T-cell (primary cell): ENCODE measurements at places on chromosomes 7 and 10.

- no peak for DNase-seq
Observed at GRCh38 chr7:155830961-155831806, 18.9 kb upstream of the SHH start.

DNA sequence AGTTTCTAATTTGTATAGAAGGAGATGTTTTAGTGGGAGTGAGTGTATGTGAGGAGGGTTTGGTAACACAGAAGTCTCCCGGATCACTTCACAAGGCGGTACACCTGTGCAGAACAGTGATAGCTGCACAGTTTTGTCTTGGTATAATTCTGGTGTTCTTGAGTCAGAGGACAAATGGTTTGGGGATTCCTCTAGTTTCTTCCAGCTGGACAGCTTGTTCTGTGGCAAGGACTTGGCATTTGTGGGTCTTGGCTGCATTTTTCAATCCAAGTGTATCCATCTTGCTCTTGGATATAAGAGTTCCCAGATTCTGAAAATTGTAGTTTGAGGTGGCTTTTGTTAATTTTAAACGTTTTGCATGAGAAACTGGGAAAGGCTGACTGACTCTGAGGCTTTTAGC lies 135.7 kb downstream of the AHR start:
- no peak for DNase-seq

DNA sequence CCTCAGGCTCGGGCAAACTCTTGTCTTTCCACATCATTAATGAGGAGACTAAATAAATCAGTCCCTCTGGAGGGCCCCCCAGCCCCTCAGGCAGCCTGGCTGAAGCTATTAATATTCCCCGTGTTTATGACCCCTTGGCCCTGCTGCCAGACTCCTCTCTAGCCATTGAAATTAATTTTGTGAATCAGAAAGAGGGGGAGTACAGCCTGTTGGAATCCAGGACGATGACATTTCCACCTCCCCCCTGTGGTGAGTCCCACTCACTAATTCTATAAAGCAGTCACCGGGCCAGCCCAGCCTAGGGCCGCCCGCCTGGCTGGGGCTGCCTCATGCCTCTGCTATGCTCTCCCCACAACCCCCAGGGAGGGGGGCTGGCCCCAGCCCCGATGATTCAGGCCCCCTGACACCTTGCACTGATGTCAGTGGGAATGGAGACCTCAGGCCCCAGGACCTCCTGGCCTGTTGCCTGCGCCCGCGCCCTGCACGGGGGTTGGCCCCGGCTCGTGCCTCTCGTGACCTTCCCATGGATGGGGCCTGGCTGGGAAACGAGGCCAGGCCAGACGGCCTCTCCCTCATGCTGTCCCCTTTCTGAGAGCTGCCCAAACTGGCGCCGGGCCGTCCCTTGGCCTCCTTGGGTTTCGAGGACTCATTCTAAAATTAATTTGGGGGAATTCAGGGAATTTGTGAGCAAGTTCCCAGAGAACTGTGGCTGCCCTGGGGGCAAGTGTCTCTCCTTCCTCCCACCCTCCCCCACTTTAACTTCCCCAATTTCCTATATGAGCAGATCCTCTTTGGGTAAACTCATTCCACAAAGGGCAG lies 34.0 kb downstream of the TMEM270 start:
- no peak for DNase-seq

DNA sequence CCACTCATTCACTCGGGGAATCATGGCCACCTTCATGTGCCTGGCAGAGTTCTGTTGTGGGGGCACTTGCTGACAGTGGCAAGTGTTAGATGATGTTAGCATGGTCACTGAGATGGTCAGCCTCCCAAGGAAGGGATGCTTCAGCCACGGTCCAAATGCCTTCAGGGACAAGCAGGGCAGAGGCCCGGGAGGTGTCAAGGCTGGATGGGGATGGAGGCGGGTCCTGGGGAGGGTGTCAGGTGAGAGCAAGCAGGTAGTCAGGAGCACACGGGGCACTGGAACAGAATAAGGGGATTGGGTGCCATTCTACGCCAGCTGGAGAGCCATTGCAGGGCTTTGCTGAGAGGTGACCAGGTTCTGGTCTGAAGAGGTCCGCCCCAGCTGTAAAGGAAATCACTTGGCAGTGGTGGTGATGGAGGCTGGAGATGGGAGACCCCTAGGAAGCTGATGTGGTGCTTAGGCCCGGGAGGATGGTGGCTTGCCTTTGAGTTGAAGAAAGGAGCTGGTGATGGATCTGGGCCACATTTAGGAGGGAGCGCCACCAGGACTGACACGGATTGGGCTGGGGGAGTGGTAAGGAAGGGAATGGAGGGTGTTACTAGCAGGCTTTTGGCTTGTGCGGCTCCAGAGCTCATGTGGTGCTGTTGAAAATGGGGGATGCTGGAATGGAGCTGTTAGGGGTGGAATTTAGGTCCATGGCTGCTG lies 24.1 kb downstream of the AGAP3 start:
- no peak for DNase-seq

- DNase-seq = no peak
Observed at GRCh38 chr7:27106901-27107240, 4.4 kb upstream of the HOXA2 start.

DNA sequence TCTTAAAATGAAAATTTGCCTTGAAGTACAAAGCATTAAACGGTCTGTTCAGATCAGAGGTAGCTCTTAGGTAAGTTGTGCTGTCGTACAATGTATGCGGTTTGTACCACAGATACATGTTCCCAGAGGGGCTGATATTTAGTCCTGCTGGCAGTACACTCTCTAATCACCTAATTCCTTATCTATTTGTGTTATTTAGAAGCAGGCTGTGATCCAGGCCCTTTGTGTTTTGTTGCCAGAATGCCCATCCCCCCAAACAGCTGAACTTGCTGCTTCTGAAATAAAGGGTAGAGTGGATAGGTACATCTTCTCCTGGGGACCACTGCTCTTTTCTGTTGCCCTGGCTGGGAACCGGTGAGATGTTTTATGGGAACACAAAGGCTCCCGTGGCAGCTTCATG lies 84.5 kb downstream of the SND1 start:
- no peak for DNase-seq

DNA sequence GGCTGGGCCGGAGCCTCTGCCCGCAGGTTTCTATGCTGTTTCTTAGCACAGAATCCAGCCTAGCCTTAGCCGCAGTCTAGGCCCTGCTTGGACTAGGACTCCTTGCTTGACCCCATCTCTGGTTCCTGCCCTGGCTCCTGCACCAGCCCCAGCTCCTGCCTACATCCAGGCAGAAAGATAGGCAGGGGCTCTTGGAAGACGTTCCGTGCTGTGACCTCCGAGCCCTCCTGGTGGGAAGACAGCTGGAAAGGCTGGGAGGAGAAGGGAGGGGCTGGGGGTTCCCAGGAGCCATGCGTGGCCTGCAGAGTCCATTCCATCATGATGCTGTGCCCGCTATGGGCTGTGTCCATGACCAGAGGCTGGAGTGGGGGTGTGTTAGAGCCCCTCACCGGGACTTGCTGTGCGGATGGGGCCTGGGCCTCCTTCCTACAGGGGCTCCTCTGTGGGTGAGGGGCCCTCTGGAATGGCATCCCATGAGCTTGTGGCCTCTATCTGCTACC lies 26.2 kb downstream of the RAMP3 start:
- DNase-seq = no peak

GRCh38 chr10:101157756-101158458 lies 26.8 kb downstream of the TLX1 start:
- no peak for DNase-seq

DNA sequence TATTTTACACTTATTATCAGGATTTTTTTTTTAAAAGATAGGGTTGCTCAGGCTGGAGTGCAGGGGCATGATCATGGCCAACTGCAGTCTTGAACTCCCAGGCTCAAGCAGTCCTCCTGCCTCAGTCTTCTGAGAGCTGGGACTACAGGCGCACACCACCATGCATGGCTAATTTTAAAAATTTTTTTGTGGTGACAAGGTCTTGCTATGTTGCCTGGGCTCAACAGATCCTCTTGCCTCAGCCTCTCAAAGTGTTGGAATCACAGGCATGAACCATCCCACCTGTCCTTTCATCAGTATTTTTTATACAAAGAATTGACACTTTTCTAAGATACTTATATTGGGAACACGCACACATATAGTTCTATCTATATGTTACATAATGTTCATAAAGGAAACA lies 99.3 kb downstream of the PIP4K2A start:
- DNase-seq = no peak

DNA sequence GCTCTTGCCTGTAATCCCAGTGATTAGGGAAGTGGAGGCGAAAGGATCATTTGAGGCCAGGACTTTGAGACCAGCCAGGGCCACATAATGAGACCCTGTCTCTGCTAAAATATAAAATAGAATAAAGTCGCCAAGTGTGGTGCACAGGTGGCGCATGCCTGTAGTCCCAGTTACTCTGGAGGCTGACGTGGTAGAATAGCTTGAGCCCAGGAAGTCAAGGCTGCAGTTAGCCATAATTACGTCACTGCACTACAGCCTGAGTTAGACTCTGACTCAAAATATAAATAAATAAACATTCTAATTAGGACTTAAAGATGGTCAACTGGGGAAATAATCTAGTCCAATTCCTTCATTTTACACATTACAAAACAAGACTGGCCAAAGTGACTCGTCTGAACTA lies 768 bp downstream of the CHCHD2 start:
- DNase-seq = peak; percentile 42

GRCh38 chr7:32026083-32026425 lies 44.2 kb downstream of the PDE1C start:
- DNase-seq = no peak

DNA sequence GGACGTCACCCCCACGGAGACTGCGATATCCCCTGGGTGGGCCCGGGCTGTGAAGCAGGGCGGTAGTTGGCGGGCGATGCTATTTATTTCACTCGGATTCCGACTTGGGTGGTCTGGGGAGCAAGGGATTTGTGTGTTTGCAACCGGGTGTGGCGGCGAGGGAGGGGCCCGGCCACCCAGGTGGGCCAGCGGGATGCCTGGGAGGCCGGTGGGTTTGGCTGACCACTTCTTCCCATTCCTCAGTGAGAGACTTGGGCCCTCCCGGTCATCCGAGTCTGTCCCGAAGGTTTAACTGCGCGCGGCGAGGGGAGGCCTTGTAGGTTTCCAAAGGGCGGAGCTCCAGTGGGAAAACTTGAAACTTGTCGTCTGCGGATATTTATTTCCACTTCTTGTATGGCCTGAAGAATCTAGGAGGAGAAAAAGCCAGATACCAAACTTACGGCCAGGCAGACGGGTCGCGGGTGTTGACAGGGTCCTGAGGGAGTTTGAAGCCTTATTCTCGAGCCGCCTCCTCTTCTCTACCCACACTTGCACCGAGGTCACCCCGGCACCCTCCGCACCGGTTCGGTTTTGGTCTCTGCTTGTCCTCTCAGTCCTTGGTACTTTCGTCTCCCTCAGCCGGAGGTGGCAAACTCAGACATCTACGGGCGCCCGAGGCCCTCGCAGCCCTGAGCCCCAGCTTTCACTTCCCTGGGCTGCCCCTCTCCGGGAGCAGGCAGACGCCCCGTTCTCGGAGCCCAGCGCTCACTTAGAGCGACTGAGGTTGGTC lies 17.9 kb downstream of the ZNF316 start:
- DNase-seq = no peak

- DNase-seq = no peak
Observed at GRCh38 chr10:91076991-91077548, 143.4 kb upstream of the PCGF5 start.
